ENCODE measurements at places on chromosomes 12 and 14.

DNA sequence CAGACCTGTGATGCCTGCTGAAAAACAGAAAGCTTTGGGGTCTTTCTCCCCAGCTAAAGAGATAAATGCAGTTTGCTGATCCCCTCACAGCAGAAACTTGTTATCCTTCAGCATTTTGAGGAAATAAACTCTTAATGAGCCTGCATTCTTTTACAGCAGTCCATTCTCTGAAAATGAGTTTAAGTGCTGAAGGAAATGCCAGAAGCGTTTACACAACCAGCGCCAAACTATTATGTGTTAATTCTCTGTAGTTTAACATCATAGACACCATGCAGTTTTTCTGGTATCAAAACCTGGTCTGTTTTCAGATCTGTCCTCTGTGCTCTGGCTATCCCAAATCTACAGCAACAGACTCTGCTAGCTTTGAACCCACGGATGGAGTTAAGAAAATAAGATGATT is 291.3 kb downstream of the NPAS3 start:
- DNase-seq, result no peak

GRCh38 chr14:54589076-54589475 is 22.1 kb downstream of the SAMD4A start:
- DNase-seq, result no peak

DNA sequence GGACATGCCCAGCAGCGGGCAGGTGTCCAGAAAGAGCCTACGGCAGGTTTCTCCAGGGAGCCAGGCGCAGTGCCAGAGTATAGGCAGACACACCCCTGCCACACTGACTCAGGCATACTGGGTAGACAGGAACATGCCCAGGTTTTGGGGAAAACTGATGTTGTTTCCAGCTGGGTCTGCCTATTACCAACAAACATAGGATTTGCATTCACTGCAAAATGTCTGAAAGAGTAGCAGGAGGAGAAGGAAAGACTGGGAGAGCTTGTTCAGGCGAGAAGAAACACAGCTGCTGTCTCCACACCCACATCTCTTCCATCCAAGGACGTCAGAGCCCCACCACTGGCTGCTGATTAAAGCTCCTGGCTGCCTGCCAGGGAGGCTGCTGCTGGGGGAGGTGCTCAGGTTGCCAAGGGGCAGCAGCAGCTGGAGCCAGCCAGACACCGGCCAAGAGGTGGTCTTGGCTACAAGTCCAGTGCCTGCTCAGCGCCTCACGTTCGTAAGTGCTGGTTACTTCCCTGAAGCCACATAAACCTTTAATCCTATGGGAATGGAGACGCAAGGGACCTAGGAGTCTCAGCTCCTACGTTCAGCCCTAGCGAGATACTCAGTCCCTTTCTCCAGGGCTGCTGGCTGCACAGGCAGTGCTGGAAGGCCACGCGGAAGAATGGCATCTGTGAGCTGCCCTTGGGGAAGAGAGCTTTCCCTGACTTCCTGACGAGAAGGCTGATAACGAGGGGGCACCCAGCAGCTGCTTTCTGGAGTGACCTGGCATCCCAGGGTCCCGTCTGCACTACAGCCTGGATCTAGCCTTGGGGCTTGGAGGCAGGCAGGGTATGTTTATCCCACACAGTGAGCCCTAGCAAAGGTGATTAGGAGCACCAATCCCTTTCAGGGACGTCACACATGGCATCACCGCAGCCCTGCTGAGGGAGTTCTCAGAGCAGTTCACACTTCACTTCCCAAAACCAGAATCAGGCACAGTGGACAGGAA is 58.1 kb downstream of the PLEKHG3 start:
- DNase-seq, result peak; percentile 7

DNA sequence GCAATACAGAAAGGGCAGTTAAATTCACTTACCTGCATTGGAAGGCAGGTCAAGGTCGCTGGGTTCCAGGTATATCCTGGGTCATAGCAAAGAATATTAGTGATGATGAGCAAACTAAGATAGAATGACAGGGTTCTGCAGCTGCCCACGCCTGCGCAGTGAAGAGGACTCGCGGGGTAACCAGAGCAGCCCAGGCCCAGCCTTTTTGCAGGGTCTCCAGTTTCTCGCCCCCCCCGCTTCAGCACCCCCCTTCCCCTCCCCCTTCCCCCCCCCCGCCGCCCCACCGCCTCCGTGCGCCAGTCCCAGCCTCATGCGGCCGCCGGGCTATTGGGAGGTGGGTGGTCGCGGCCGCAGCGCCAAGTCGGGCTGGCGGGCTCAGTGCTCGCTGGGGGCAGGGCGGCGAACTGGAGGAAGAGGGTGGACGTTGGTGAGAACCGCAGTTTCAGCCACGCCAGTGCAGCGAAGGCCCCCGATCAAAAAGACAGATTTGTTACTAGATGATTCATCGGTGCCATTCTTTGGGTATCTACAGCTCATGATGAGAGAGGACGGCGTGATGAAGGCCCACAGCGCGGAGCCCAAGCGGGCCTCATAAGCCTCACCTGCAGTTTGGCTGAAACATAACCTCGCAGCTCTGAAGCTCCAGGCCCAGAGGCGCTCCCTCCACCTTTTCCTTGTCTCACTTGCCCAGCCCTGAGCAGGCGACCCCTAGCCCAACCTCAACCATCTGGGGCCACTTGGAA is 20.2 kb downstream of the SLC2A3 start:
- no peak for DNase-seq

DNA sequence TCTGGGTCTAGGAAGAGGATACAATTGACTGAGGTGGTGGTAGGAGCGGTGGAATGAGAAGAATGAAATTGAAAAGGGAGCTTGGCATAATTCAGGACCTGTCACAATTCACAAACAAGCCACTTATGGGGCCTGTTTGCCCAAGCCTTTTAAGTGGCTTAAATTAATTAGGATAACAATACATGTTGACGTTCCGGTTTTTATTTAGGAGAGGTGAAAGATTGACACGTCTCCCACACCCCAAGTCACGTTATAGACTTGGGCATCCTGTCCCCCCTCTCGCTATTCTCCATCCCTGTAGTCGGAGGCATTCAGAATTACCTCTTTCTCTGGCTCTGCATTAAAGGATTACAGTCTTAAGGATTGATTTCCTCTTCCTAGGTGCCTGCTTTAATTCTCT is 954 bp upstream of the CALCOCO1 start:
- no peak for DNase-seq

- DNase-seq, result no peak
Measured at GRCh38 chr14:50354527-50354926, 42.2 kb downstream of the CDKL1 start.

DNA sequence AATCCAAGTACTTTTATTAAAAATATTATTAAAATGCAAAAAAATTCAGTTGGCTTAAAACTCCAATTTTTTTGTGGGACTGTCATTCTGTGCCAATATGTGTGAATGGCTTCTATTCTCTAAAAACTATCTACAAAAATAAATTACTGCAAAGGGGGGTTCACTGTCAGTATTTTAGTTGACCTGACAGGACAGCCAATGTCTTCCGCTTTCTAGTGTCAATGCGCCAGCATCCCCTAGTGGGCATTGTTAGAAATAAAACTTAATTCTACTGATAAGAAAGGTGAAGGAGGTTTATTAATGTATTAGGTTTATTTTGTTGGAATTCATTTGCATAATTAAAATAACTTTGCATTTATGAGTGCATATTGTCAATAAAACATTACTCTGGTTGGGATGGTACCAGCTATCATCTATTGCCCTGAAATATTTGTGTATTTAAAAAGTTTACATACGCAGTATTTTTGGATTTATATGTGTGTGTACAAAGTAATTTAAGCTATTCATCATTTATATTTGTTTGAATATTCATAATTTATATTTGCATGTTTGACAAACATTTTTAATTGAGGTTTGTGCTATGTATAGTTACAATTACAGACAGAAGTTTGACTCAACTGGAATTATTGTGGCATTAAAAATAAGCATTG is 527.2 kb downstream of the FLRT2 start:
- DNase-seq, result peak; percentile 11

GRCh38 chr12:120902846-120903411 is 1.2 kb downstream of the SPPL3 start:
- DNase-seq, result no peak

DNA sequence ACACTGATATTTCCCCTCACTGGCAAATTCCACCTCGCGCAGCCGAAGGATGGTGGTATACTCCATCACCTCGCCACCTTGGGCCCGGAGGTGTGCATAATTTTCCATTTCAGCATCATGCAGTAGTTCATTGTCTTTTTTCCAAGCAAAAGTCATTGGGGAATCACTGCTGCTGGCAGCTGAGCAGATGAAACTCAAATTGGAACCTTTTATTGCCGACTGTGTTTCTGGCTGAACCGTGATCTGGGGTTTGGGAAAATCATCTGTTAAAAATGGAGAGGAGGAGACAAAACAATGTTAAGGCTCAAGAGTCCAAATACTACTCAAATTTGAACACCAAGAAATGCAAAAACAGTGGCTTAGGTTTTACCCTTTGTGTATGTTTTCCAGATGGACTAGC is 39.7 kb downstream of the LRIG3 start:
- DNase-seq, result no peak

GRCh38 chr12:42504049-42504448 is 85.5 kb downstream of the PRICKLE1 start:
- no peak for DNase-seq

GRCh38 chr12:55797068-55797467 is 20.5 kb downstream of the SARNP start:
- DNase-seq, result peak; percentile 8

DNA sequence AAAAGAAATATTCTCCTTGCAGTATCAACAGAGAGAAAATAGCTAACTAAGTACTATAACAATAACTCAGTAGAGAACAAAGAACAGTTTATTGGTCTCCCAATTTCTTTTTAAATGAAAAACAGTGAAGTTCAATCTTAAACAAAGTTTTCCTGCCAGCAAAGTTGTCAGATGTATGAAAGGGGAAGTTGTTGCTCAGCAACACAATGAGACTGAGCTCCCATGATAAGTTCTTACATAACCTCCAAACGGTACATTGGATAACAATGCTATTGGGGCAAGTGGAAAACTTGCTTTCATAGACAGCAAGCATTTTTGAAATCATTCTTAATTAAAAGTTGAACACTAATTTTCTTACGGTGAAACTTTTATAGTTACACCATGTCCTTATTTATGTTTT is 94.9 kb downstream of the ALG10B start:
- no peak for DNase-seq

DNA sequence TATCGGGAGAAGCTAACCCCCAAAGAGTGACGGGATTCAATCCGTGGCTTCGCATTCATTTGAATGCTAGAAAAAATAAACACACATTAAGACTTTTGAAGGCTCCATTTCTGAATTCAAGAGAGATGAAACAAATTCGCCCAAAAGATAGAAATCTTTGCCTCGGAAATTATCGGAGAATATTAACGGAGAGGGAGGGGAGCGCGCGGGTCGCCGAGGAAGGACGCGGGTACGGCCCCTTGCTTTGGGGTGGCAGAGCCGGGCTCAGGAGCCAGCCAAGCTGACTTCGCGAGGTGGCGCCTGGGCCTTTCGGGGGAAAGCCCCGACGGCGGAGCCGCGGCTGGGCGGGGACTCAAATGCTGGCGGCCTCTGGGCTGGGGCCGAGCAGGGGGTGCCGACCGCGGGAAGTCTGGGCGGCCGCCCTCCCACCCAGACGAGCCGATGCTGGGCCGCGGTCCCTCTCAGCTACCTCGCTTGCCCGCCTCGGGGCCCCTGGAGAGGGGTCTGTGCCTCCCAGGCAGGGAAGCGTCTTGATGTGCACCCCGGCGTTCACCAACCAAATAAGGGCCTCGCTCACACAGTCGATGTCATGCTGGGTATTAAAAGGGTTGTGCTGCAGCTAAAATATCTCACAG is 14.7 kb downstream of the NKX2-1 start:
- no peak for DNase-seq

DNA sequence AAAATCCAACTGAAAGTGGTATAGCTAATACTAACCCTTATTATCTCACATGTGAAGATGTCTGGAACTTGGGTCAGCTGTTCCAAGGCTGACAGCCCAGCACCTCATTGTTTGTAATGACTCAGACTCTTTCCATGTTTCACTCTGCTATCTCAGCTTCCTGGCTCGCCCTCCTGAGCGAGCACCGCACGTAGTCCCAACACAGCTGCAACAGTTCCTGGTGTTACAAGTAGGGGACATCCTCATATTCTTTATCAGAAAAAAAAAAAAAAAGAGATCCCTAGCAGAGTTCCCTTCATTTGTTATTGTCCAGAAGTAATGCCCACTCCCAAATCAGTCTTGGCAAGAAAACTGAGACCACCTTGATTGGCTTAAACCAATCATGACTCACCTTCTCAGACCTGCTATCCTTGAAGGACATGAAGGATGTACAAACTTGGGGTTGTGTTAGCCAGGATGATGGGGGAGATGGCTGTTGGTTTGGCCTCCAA is 92.5 kb downstream of the ADCK1 start:
- DNase-seq, result no peak

DNA sequence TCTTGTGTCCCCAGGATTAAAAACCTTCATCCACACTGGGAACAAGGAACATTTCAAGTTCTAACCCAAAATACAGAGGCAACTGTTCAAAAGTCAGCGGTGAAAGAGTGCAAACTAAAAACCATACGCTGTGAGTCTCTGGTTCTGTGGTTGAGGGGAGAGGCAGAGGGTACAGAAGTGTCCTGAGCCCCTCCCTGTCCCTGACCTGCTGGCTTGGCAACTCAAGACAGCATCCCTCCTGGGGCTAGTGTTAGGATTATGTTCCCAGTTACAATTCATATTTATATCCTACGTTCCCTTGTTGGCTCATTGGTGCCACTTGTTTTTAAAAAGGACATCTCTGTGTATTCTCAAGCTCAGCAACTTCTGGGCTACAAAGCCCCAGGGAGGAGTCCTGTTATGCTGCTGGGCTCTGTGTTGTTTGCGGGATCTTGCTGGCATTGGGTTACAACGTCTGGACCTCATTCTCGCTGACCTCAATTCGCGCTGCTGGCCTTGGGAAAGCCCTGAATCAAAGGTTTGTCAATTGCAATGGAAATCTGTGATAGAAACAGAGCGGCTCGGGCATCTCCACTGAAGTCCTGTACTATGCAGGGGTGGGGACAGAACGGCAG is 420.8 kb downstream of the FUT8 start:
- no peak for DNase-seq

DNA sequence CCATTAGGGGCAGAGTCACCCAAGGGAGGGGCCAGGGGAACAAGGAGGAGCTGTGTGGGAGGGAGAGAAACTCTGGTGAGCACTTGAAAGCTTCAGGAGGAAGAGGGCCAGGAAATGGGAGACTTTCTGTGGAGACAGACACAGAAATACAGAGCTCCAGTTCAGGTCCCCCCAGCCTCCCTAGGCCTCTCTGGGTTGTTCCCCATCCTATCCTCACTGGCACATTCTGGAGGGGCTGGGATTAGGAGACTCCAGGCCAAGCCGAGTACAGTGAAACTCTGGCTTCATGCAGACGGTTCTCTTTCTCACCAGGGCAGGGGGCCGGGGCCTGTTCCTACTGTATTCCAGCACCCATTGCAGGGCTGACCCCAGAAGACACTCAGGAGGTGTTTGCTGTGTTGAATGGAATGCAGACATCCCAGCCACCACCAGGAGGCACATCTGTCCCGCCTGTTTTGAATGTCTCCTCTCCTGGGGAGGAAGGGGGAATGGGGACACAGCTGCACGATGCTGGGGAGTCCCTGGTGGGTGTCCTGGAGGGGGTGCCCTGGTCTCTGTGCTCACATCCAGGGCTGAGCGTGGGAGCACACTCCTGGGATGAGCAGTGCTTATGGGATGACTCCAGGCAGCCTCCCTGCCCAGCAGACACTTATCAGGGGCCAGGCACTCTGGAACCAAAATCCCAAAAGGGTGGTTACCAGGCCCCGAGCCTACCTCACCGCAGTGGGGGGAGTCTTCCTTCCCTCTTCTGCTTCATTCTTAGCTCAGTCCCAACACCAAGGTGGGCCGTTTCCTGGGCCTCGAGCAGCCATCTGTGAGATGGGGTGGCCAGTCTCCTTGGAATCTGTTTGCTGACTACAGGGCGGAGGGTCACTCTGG is 5.5 kb upstream of the KRT84 start:
- DNase-seq, result no peak
